Spleen (tissue), 13 donors: ENCODE measurements at places on chromosomes 2 and 18. TPM values are rescaled to one million over a fixed set of nuclear protein-coding genes. Genes with fewer than 3 reads are reported as not detected.

MORN2 gene
- 3.3 TPM for total RNA-seq

CCL20 gene
- not detected for total RNA-seq

SNORC gene
- 1.6 TPM for total RNA-seq

MTA3 gene
- 36.6 TPM for total RNA-seq

KIAA2012 gene
- total RNA-seq: not detected

PRSS56 gene
- total RNA-seq: not detected

TMEM247 gene
- not detected for total RNA-seq

SRD5A2 gene
- total RNA-seq: not detected

SPP2 gene
- total RNA-seq: not detected

COPS8 gene
- 32.4 TPM for total RNA-seq

LOXHD1 gene
- 3.6 TPM for total RNA-seq

CAMKMT gene
- total RNA-seq: 12.1 TPM

CXCR1 gene
- 32.1 TPM for total RNA-seq

KCNF1 gene
- total RNA-seq: not detected

HOXD11 gene
- total RNA-seq: not detected

BOLL gene
- total RNA-seq: not detected

MOB1A gene
- 185 TPM for total RNA-seq

ARHGAP15 gene
- total RNA-seq: 174 TPM

LYPD6B gene
- total RNA-seq: 1.5 TPM

SLC4A5 gene
- total RNA-seq: 2.1 TPM
